HuH-7 (cell line): ENCODE measurements at places on chromosomes 2 and 18.

DNA sequence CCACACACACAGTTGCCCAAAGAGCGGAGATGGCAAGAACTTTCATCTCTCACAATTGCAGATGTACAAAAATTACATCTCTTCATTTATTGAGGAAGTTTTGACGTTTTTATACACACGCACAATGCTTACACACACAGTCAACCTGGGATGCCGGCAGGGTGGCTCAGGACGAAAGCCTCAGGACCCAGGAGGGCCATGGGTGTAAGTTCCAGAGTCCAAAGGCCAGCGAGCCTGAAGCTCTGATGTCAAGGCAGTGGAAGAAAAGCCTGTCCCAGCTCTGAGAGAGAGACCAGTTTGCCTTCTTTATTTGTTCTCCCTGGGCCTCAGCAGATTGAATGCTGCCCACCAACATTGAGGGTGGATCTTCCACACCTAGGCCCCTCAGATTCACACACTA lies 10.1 kb downstream of the AMER3 start:
- no peak for DNase-seq

- no peak for DNase-seq
These were observed 84.5 kb upstream of the LCLAT1 start for GRCh38 chr2:30362468-30363081.

DNA sequence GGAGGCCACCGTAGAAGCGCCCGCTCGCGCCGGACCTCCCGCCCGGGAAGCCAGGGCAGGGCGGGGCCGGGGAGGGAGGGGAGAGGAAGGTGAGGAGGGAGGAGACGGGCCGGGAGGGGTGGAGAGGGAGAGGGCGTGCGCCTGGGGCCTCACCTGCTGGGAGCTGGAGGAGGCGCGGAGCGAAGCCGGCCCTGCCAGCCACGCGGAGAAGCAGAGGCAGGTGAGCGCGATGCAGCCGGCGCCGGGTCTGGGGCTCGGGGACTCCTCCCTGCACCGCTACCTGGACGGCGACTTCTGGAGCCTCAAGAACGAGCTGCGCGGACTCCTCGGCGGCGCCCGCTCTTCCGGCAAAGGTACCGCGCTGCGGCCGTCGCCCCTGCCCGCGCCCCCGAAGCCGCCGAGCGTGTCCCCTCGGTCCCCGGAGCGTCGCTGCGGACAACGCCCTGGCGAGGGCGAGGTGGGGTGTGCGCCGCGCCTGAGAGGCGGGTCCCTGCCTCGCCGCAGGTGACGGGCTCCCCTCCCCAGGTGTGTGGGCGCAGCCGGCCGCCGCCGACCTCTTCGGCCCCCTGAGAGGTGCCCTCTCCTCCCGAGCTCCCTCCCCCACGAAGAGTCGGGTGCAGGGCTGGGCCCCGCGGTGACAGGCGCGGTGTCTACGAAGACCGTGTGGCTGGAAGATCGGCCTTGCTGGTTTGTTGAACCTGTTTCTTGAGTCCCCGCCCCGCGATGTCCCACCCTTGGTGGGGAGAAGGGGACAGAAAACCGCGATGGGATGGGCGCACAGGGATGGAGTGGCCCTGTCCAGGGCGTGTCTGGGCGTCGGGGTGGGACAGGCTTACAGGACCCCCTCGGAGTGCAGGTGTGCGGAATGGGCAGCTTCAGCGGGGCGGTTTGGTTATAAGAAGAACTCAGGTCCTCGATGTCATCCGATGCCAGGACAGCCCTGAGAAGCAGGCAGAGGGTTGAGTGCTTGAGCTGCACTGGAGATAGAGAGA lies at the start of gene ACOXL:
TSS of gene ACOXL (plus strand) at position 152 of the 992 bp plus-strand sequence. CDS start 35,817 bp downstream, outside the sequence.
- DNase-seq = no peak

GRCh38 chr2:158997037-158997790 lies 28.8 kb downstream of the TANC1 start:
- no peak for DNase-seq

- no peak for DNase-seq
These were observed 545.3 kb downstream of the TSN start for GRCh38 chr2:122300758-122301157.

GRCh38 chr2:224395620-224396390 lies 6.1 kb downstream of the FAM124B start:
- no peak for DNase-seq

DNA sequence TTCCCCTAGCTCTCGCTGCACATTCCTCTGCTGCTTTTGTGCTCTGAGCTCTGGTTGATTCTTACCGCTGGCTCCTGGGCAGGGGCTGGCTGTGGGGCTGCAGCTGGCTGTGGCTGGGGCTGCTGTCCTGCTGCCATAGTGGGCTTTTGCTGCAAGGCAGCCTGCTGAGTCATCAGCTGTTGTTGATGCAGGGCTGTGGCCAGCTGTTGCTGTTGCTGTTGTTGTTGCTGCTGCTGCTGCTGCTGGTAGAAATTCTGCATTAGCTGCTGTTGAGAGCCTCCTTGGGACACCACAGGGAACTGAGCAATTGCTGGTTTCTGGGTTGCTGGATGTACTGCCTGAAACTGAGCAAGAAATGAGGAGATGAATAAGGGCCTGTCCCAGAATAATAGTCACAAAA lies 77.2 kb upstream of the NFU1 start:
- DNase-seq = no peak

DNA sequence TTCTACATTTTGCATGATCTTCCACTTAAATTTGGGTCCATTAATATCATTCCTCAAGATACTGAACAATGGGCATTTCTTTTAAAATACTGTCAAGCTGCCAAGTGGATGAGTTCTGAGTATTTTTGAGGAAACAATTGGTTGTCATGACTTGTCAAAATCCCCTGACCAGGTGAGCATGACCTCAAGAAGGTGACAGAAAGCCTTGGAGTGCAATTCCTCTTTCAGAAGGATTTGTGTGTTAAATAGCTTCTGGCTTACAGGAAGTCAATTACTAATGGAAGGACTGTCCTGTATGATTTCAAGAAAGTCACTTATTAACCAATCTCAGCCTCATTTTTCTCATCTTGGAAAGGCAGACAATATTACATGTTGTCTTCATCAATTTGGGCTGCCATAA lies 460.6 kb downstream of the TSN start:
- no peak for DNase-seq

DNA sequence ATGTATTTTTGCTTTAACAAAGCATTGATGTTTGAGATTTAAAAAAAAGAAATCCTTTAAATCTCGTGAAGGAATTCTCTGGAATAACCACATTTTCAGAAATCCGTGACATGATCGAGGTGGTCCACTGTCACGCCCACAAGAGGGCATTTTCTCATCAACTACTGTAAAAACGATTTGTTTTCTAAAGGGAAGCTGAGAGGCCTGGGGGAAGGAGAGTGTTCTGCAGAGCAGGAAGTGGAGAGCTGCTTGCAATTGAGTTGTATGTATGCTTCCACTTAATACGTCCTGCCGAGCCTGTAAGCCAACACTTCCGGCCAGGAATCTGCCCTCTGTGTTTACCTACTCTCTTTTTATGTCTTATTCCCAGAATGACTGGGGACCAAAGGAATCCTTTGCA lies 19.4 kb downstream of the KLHL29 start:
- DNase-seq = peak; percentile 59

DNA sequence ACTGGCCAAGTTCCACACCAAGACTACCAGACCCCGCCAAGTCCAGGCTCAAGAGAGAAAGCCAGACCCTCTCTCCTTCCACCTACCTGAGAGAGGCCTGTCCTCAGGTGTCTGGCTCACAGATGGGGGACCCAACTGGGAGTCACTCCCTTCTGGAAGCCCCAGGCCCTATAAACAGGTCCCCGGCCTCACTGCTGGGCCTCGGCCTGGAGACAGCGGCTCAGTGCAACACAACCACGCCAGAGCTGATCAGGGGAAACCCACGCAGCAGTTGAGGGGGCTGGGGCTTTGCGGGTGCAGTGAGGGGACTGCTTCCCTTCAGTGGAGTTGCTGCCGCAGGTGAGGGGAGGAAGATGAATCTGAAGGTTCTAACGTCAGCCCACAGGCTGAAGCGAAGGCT lies 22.8 kb upstream of the C1QL2 start:
- no peak for DNase-seq

DNA sequence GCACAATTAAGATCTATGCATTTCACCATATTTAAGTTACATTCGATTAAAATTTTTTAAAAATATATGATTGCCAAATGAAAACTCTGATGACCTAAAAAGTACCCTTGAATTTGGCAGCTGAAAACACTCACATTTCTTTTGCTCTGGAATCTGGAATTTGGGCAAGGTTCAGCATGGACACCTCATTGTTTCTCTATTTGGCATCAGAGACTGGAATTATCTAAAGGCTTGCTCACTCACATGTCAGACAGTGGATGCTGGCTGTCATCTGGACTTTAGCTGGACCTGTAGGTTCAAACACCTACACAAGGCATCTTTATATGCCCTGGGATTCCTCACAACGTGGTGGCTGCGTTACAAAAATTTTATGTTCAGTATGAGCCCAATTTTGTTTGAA lies 16.1 kb downstream of the MBOAT2 start:
- no peak for DNase-seq

DNA sequence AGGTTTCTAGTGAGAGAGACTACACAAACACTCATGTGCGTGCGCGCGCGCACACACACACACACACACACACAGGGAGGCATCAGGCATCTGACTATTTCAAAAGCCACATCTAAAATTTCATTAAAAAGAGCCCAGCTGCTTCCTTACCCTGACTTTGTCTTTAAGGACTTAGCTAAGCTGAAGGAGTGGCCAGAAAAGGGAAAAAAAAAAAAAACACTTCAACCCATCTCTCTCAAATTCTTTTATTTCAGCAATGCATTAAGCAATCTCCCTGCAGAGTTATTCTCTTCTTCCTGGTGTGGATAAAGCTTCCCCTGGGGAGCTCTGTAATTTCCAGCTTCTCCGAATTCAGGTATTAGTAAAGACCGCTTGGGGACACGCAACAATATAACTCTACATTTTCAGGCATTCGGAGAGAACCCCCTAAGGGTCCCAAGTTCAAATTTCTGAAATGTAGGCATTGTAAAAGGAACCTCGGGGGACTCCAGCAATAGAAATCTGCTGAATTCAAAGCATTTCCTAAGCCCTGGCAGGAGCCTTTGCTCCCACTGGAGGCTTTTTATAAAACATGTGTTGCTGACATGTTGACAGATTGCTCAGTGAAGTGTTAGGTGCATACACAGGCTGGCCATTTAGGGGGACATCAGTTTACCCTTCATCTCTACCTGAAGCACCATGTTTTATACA lies 67.0 kb downstream of the ZNF521 start:
- no peak for DNase-seq

- DNase-seq = no peak
These were observed 11.1 kb downstream of the CFAP36 start for GRCh38 chr2:55530539-55531081.

GRCh38 chr18:57043241-57043640 lies 103.6 kb upstream of the BOD1L2 start:
- DNase-seq = no peak
